A549 treated with AZD2906 at 1 μM for 4 hours (cell line): ENCODE measurements at places on chromosomes 1 and 21. TPM values are rescaled to one million over a fixed set of nuclear protein-coding genes. Genes with fewer than 3 reads are reported as not detected.

The SYCP1 gene
- not detected in 5 replicates for total RNA-seq

The ST6GALNAC3 gene
- total RNA-seq, result 0.39 to 0.92 TPM (median 0.61 TPM) in 5 replicates

The CD52 gene
- total RNA-seq, result not detected in 5 replicates

The MMEL1 gene
- 0.26 TPM in 1 of 5 replicates, not detected in the others for total RNA-seq

The SYNC gene
- total RNA-seq, result 11.4 to 17.1 TPM (median 13.8 TPM) in 5 replicates

The KCNH1 gene
- 1.8 to 2.9 TPM (median 2.1 TPM) in 5 replicates for total RNA-seq

The ALDH4A1 gene
- 11.9 to 14.5 TPM (median 13.9 TPM) in 5 replicates for total RNA-seq

The OR2T33 gene
- not detected in 5 replicates for total RNA-seq

The PGLYRP3 gene
- total RNA-seq, result not detected in 5 replicates

The CNN3 gene
- total RNA-seq, result 50.2 to 61.8 TPM (median 51.9 TPM) in 5 replicates

The FCGR3B gene
- total RNA-seq, result not detected in 5 replicates

The CELA2A gene
- total RNA-seq, result not detected in 5 replicates

The GNG5 gene
- total RNA-seq, result 178 to 202 TPM (median 189 TPM) in 5 replicates

The TFF2 gene
- total RNA-seq, result not detected in 5 replicates

The FCRL2 gene
- not detected in 5 replicates for total RNA-seq

The OR6N2 gene
- total RNA-seq, result not detected in 5 replicates

The ELAPOR1 gene
- 0.53 to 0.71 TPM (median 0.56 TPM) in 5 replicates for total RNA-seq

The DNAI4 gene
- 0.22 to 1.1 TPM (median 0.34 TPM) in 5 replicates for total RNA-seq

The NDC1 gene
- 20.5 to 24.3 TPM (median 21.3 TPM) in 5 replicates for total RNA-seq

The LCE6A gene
- total RNA-seq, result not detected in 5 replicates

The LPAR3 gene
- 0.20 to 0.40 TPM (median 0.34 TPM) in 5 replicates for total RNA-seq

The ANGPTL3 gene
- total RNA-seq, result not detected in 5 replicates

The ZMYM4 gene
- 8.7 to 12.7 TPM (median 10.7 TPM) in 5 replicates for total RNA-seq

The PCBP3 gene
- total RNA-seq, result 0.88 to 1.2 TPM (median 0.93 TPM) in 5 replicates
